Ureter (tissue), 1 donor: ENCODE measurements at places on chromosomes 13 and 19.
A peak's percentile ranks its signal among the peaks of the same experiment; 100 is the strongest.

DNA sequence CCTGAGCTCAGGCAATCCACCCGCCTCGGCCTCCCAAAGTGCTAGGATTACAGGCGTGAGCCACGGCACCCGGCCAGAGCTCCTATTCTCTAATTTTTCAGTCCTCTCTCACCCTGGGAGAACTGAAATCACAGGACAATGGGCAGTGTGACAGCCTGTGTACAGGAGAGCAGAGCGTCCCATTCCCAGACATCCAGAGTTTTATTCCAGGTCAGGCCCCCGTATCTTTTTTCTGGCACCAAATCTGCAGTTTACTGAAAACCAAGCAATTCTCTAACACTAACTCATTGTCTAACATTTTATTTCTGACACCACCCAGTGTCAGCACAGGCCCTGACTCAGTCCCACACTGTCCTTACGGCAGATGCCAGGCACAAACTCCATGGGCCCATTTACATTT lies 6.7 kb downstream of the ZNF708 start:
- no peak for DNase-seq

- DNase-seq = no peak
Observed at GRCh38 chr13:32147976-32148375, 116.4 kb downstream of the FRY start.

DNA sequence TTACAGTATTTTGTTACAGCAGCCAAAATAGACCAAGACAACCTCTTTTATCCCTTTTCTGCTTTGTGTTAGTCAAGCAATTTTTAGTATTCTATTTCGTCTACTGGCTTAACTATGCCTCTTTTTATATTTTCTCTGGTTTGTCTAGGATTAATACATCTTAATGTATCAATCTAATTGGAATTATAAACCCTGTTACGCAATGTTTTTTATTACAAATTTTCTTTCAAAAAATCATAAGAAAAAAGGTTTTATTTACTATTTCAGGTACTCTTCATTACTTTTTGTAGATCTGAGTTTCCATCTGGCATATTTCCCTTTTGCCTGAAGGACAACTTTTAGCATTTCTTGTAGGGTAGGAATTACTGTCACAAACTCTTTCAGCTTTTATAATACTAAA lies 275.3 kb downstream of the DIAPH3 start:
- no peak for DNase-seq

- no peak for DNase-seq
Observed at GRCh38 chr13:69423844-69424243, 683.8 kb upstream of the ATXN8OS start.

GRCh38 chr19:12639901-12640613 lies 26.5 kb downstream of the MAN2B1 start:
- DNase-seq = peak; percentile 87

GRCh38 chr19:30017172-30017571 lies 75.1 kb downstream of the URI1 start:
- no peak for DNase-seq

GRCh38 chr13:23427881-23428528 lies 5.5 kb downstream of the SACS start:
- DNase-seq = no peak

DNA sequence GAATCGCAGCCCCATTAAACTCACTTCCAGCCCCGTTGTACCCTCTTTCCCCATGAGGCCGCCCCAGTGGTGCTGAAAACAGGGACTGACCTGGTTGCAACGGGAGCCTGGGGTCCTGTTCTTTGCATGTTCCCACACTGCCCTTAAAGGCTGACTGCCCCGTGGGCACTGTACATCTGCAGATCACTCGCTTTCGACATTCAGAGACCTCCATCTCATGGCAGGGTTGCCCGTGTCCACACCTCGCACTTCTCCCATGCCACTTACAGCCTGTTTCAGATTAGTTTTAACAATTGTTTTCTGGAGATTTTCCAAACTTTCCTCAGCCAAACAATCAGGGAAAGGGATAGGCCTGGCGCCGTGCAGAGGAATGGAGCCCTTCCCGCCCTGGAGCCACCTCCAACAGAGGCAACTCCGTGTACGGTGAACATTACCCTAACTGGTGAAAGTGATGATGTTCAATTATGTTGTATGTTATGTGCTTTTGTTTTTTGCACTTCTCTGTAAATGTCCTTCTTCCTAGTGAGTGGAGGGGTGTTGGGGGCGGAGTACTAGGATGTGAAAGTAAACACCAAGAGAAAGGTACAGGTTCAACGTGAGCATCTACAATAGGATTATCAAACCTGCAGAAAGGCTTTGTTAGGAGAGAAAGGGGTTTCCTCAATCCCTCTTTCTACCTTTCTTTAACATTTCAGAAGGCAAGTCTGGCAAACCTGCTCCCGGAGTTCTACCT lies 262.8 kb downstream of the FOXO1 start:
- no peak for DNase-seq

- DNase-seq = no peak
Observed at GRCh38 chr13:45950386-45951000, 98.9 kb upstream of the SIAH3 start.

DNA sequence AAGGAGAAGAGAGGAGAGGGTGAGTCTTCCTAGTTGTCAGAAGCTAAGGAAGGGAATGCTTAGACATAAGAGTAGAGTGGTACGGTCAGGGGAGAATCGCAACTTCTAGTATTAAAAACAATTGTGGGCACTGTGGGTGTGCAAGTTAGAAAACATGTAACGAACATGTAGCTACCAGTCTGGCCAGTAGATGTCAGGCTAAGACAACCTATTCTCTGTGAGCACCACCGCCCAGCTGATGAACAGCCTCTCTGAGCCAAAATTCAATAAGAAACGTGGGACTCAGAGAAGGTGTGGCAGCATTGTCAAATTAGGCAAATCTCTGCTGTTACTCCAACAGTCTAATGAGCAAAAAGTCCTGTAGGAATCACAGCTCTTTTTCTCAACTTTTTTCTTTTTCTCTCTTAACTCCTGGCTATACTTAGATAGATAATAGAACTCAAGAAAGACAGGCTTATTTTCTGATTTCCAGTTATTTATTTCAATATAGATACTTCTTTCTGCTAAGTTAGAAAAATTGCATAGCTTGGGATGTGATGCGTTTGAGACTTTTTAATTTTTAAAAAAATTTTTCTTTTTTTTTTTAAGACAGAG lies 186.2 kb downstream of the USP12 start:
- peak; percentile 77 for DNase-seq

- DNase-seq = peak; percentile 80
Observed at GRCh38 chr13:110713981-110714796, 689 bp downstream of the ING1 start.

DNA sequence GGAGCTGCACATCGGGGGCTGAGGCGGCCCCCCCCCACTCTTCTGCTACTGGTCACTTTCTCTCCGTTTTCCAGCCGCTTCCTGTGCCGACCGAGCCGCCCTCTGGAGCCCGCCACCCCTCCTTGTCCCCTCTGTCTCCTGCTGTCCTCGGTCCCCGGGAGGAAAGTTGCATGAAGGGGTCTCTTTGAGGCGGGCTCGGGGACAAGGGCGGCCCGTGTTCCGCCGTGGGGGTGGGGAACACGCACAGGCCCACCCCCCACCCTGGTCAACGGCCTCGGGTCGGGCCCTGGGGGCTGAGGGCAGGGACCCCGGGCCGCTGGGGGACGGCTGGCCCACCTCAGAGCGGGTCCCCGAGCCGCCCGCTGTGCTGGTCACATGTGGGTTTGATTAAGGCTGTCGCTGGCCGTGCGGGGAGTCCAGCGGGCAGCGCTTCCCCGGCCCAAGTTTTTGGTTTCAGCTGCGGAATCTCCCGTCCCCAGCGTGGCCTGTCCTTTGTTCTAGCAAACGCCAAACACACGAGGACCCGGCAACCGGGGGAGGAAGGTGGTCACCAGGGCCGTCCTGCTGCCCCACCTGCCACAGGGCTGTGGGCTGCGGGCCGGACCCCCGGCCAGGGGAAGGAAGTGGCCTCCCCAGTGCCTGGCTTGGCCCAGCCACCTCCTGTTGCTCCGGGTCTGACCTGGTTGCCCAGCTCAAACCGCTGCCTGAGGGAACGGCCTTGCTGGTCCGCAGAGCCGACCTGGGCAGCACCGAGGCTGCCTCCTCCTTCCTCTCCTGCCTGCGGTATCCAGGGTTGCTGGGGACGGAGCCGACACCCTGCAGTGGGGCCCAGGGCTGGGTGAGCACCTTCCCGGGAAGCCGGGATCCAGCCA lies 1.9 kb downstream of the EFNA2 start:
- no peak for DNase-seq

DNA sequence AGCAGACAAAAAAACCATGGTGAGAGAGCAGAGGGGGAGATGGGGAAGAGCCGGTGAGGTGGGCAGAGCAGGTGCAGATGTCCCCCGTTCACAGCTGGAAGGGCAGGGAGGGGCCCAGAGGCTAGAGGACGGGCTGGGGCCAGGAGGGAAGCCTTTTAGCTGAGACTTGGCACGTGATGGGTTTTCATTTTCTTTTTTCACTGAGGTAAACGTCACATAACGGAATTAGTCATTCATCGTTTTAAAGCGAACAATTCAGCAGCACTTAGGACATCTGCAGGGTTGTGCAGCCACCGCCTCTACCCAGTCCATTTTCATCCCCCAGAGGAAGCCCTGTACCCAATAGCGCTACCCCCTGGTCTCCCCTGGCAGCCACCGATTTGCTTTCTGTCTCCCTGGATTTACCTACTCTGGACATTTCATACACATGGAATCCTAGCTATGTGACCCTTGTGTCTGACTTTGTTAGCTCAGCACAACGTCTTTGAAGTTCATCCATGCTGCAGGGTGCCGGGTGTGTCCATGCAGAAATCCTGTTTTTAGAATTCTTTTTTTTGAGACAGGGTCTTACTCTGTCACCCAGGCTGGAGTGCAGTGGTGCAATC lies 16.0 kb upstream of the EMC10 start:
- no peak for DNase-seq

DNA sequence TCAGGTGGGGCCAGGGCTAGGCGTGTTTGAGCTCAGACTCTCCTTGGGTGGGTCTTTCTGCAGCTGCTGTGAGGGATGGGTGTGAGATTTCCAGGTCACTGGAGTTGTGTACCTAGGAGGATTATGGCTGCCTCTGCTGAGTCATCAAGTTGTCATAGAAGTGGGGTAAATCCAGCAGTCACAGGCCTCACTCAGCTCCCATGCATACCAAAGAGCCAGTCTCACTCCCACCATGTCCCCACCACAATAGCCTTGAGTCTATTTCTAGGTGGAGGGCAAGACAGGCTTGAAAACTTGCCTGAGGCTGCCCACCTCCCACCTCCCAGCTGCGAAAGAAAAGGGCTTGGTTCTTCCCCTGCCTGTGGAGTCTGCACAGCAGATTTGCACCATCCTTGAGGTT lies 194.0 kb upstream of the PCDH17 start:
- no peak for DNase-seq

DNA sequence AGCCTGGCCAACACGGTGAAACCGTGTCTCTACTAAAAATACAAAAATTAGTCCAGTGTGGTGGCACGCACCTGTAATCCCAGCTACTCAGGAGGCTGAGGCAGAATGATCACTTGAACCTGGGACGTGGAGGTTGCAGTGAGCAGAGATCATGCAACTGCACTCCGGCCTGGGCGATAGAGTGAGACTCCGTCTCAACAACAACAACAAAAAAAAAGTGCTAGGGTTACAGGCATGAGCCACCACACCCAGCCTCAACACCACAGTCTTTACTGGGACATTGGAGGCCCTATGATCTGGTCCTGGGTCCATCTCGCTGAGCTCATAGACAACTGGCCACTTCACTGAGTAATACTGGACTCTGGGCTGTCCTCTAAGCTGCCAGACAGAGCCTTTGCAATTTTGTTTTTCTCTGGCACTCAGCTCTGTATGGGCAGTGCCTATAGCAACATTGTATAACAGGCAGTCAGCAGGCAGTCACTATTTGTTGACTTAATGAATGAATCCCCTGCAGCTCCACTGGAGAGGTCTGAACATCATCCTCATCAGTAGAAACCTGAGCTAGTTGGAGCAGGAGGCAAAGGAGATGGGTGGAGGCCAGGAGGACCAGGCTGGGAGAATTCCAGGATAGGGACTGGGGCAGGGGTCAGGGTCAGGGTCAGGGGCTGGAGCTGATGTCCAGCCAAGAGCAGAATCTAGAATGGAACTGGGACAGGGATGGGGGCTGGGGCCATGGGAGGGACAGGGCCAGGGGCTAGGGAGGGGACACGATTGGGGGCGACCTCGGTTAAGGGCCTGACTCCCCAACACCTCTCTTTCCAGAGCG lies 8.1 kb downstream of the BLOC1S3 start:
- DNase-seq = no peak

GRCh38 chr13:71869274-71869673 lies 2.3 kb upstream of the DACH1 start:
- no peak for DNase-seq

- DNase-seq = no peak
Observed at GRCh38 chr19:45646345-45646698, 7.1 kb upstream of the EML2 start.

DNA sequence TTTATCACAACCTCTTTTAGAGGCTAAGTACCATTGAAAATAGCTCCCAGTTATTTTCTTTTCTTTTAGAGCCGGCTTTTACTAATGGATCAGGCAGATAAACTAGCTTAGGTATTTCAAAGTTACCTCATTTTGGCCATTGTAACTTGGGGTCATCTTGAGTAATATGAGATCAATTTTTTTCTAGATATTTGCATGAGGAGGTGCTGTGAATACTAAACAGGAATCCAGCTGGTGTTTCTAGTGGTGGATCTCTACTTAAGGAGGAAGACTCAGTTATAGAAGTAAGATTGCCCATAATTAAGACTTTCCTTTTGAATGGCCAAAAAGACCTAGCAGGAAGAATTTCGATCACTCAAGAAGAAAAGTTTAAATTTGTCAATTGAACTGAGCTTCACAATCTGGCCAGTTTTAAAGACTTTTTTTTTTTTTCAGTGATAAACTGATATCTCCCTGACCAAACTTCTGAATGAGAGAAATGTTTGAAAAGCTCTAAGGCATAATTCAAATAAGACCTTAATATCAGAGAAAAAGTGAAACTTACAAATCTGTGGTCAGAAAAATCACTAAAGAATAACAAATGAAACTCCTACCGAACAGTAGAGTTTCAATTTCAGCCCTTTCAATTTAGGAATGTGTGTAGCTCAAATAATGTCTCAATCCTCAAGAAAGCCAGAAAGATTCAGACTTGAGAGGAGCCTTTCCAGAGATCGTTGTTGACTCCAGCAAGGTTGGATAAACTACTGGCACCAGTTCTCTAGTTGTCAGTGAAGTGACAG lies 11.6 kb upstream of the NAA16 start:
- DNase-seq = no peak

GRCh38 chr13:46202188-46202795 lies 9.4 kb upstream of the LRRC63 start:
- no peak for DNase-seq

DNA sequence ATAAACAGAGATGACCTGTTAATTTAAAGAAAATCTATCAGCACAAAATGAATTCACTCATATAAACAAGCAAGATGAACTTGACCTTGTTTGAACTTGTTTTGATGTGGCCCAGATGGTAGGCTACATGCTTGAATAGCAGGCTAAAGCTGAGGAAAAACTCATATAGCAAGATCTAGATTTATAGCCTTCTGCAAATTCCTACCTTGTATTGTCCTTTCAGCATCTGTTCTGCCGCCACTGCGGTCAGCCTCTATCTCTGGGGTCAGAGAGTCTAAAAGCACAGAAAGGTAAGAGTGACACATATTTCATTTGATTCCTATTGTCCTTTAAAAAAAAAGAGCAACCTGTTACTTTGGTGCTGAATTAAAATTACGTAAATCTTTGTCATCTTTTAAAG lies 392.1 kb downstream of the DACH1 start:
- no peak for DNase-seq

- DNase-seq = peak; percentile 76
Observed at GRCh38 chr19:5690955-5691821, 1.1 kb downstream of the RPL36 start.

- DNase-seq = no peak
Observed at GRCh38 chr19:46133777-46134241, 9.3 kb upstream of the IGFL3 start.

- no peak for DNase-seq
Observed at GRCh38 chr19:49589502-49589905, 1.5 kb upstream of the PRR12 start.
